ENCODE measurements at places on chromosomes 4 and X.

GRCh38 chr4:108261026-108261425 is 92.3 kb upstream of the LEF1 start:
- no peak for DNase-seq

- no peak for DNase-seq
These were observed 11.7 kb downstream of the AFP start for GRCh38 chr4:73447671-73448070.

DNA sequence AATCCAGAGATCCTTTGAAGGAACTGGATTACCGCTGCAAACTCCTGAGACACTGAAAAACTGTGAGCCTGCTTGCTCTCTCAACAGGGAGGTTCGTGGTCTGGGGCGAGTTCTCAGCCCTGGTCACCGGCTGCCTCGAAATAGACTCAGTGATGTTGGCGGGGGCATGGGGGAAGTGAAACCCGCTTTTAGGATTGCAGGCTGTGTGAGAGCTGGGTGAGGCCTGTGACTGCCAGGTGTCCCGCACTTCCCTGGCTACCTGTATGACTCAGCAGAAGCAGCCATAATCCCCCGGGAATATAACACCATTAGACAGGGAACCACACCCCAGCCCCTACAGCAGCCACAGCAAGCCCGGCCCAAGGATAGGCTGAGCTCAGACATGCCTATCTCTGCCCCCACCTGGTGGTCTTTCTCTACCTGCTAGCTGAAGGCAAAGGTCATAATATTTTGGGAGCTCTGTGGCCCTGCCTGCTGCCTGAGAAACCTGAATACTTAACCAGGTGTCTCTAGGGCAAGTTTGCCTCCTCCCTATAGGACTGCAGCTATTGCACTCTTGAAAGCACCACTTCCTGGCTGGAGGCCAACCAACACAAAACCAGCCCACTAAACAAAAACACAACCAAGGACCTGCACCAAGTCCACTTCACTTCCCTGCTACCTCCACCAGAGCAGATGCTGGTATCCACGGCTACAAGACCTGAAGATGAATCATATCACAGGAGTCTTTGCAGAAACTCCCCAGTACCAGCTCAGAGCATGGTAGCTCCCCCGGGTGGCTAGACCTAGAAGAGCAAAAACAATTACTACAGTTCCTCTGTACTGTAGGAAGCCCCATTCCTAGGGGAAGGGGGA is 202.0 kb downstream of the RRAGB start:
- no peak for DNase-seq

- no peak for DNase-seq
These were observed 9.0 kb upstream of the DUSP9 start for GRCh38 chrX:153638041-153638371.

Measured in T1000 (cell line).